ENCODE measurements at places on chromosomes 16 and 17.

GRCh38 chr16:84132527-84133285 is 12.3 kb downstream of the HSDL1 start:
- no peak for DNase-seq

DNA sequence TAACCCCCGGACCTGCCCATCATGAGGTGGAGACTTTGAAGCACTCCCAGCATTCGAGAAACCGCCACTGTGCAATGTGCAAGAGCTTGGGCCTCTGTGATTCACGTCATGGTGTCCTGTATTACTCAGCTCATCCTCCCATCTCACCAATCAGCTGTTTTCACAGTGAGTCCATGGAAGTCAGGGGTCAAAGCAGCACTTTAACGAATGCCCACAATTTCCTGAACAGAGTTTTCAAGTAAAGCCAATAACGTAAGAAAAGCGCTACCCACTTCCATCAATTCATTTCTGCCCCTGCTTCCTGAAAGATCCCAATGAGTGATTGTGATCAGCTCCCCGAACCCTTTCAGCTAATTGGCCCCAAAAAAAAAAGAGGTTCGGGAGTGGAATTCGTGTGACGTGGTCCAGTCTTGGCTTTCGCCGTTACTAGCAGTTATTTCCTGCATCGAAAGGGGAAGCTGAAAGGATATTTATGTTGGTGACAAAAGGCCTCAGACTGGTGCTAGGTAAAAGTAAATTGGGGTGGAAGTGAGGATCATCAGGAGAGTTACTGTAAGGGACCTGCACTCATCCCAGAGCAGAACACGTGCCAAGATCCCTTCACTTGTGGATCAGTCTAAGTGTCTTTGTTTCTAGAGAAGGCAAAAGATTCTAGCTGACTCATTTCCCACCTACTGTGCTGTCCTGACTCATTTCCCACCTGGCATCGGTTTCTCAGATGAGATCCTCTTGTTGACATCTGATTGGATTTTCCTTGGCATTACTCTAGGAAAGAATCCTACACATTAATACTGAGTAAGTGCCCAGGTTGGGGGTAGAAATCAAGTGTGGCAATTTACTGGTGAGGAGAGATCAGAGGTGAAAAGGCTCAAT is 136.7 kb upstream of the NUDT7 start:
- DNase-seq = peak; percentile 37

DNA sequence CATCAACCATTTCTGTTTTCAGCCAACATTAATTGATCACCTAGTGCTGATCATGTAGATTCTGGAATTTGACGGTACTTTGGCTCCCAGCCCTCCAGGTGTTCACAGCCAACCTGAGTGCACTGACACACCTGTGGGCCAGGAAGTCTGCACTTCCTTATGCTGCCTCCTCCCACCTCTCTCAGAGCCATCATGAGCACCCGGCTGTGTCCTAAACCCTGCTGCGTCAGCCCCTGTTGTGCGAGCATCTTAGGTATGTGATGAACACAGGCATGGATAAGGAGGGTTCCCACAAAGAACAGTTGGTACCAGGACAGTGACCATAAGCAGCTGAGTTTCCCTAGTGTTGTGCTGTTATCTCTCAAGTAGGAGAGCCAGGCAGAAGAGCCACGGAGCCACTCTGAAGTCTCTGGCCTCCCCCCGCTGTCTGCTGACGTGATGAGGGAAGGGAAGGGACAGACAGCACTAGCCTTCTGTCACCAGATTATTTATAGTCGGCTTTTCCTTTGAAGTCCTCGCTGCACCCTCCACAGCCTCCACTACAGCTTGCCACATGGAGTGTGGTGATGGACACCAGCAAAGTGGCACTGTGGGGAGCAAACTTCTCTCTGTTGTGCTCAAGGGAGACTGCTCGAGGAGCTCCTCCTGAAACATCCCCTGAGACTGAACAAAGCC is 162.8 kb upstream of the ANKFN1 start:
- DNase-seq = no peak

DNA sequence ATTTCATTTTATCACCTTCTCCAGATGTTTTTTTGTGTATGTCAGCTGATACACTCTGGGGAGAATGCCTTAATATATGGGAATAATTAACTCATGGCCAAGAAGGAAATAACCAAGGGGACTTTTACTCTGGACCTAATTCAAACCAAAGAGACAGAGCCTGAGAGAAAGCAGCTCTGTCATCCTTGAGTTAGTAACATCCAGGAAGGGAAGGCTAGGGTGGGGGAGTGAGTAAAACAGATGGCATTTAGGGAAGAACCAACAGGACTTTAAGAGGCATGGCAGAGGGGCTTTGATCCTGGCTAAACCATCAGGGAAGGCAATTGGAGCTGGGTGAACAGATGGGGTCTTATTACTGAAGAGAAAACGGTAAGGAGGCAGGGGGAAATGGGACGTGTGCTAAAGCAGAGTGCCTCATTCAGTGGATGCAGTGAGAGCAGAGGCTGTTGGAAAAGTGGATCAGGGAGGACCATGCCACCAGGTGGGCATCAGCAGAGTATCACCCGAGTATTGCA is 2.5 kb upstream of the SMPD3 start:
- DNase-seq = no peak

GRCh38 chr17:29177541-29177870 is 2.7 kb downstream of the MYO18A start:
- DNase-seq = no peak

Data from fibroblast of skin of abdomen (primary cell).